ENCODE measurements at places on chromosomes 6 and 20.

DNA sequence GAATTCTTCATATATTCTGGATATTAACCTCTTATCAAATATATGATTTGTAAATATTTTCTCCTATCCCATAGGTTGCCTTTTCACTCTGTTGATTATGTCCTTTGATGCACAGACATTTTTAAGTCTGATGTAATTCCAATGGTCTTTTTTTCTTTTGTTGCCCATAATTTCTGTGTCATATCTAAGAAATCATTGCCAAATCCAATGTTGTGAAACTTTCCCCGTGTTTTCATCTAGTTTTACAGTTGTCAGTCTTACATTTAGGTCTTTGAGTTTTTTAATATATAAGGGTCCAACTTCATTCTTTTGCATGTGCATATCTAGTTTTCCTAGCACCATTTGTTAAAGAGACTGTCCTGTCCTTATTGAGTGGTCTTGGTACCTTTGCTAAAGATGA, 111.5 kb downstream of the SESN1 start:
- no peak for DNase-seq

DNA sequence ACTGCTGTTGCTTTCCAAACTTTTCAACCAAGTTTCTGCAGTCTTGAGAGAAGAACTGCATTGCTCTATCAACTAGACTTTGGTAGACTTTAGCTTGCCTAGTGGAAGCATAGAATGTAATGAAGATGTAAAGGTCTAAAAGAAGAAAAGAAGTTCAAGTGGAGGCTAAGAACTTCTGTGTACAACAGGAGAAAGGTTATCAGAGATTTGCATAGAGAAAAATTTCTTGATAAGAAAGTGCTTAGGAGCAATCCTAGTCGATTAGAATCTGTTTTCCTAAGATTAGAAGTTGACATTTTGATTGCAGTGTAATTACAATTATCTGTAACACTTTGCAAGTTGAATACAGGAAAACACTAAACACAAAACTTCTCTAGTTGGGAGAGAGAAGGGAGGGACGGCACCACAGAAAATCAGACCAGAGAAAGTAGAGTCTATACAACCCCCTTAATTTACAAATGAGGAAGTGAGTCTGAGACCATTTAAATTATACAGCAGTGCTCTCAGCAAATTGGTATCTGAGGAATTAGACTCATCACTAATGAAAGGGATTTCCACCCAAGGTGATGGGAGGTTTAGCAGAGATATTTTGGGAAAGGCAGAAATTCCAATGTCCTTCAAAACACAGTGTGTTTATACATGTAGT, 194.3 kb upstream of the MARCKS start:
- DNase-seq, result no peak

DNA sequence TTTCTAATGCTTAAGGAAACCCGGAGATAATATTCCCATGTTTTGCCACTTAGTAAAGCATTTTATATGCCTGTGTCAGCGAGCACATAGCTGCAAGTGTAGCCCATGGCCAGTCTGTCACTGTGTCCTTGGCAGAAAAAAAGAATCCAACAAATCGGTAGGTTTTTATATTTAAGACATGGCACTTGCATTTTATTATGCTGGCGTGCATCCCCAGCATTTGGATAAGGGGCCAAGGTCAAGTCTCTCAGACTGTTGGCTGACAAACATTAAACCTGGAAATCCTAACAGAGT, 1.2 kb upstream of the ZNF184 start:
- no peak for DNase-seq

- no peak for DNase-seq
These were observed 112.6 kb upstream of the AFDN start for GRCh38 chr6:167714152-167714551.

DNA sequence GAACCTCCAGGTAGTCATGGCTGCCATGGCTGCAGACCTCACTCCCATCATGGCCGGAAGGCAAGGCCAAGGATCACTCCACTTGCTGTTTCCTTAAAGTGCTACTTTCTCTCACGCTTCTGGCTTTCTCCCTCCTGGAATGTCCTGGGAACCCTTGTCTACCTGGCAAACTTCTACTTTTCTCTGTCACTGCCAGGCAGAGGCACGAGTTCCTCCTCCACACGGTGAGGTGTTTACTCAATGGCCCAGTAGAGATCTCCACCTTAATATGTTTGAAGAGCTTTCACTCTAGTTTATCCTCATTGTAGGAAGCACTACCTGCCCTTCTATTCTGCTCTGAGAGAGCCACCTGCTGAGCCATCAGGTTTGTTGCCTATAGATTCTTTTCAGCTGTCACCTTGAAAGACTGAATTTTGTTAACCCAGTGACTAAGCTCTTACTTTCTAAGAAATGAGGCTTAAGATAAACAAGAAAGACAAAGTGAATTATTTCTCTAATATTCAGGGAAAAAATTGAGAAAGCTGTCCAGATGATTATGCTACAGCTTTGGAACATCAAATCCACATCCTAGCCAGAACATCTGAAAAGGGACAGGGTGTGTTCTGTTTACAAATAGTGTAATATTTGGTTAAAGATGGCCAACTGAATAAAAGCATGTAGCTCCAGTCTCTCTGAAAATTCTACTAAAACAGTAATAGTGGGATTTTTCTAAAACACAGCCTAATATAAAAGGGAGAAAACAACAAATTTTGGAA, 54.9 kb downstream of the PLAGL1 start:
- DNase-seq, result no peak

- DNase-seq, result no peak
These were observed 104.6 kb upstream of the GLP1R start for GRCh38 chr6:38943964-38944363.

DNA sequence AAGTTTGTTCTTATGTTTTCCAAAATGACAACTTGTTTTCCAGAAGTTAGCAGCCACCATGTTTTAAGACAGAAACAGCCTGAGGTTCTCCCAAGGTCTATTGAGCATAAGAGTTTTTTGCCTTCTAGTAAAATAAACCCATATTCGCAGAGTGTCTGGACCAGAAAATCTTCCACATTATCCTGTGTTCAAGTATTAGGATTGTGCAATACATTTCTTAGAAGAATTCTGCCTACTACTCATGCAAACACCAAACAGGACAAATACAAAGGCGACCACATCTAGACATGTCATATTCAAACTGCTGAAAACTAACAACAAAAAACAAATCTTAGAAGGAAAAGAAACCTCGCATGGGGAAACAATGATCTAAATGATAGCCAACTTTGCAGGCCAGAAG, 145.4 kb upstream of the AHI1 start:
- no peak for DNase-seq

DNA sequence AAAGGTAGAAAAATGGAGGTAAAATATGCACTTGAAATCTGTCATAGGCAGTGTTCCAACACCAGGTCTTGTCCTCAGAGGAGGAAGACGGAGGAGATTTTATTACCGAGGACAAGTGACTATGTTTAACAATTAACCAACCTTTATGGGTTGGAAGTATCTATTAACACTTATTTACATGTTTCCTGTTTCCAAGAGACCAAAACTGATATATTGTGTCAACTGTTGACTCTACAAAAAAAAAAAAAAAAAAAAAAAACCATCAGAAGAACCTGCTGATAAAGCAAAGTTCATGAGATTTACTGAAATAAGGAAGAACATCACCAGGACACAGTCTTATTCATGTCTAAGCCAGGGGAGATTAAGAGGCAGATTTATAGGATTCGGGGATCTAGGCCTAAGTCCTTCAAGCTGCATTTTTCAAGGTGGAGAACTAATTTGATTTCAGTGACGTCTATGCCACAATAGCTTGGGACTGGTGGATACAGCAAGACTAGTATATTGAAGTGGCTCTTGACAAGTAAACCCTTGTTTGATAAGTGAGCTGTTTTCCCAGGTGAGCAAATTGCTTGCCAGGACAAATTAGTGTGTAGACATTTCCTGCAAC, 126.6 kb upstream of the NAA20 start:
- DNase-seq, result no peak

- peak; percentile 87 for DNase-seq
These were observed 82.3 kb downstream of the CNBD2 start for GRCh38 chr20:36050436-36051317.

- no peak for DNase-seq
These were observed 538.2 kb upstream of the EYS start for GRCh38 chr6:66245231-66245630.

GRCh38 chr6:127812985-127813698, 87.7 kb downstream of the THEMIS start:
- no peak for DNase-seq

DNA sequence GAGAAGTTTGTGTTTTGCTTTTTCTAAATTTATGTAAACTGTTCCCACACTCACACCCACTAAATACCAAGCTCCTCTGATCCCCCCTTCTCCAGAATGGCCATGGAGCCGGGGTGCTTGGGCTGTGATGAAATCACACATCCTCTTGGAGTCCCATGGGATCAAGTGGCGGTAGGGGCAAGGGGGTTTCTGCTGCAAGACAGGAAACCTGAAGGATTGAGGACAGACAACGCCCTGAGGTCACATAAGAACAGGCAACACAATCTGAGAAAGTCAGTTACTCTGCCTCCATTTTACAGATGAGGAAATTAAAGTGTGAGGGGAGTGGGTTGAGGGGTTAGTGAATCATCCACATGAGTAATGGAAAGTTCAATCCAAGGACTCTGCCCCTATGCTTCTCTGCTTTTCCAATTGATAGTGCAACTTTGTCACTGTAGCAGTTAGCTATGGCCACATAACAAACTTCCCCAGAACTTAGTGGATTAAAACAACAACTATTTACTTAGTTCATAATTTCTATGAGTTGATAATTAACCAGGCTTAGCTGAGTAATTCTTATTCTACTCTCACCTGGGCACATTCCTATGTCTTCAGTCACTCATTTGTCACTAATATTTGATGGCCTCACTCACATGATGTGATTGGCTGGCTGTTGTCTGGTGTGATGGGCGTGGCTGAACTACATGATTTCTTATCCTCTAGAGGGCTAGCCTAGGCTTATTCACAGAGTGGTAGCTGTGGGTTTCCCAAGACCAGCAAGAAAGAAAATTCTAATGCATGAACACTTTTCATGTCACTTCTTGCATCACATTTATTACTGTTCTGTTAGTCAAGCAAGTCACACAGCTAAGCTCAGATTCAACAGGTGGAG, 311.1 kb upstream of the RNF24 start:
- DNase-seq, result no peak
